ENCODE measurements at places on chromosomes 13 and 19. TPM values are rescaled to one million over a fixed set of nuclear protein-coding genes. Genes with fewer than 3 reads are reported as not detected.

Gene ARRDC5
- not detected for total RNA-seq

Gene ALG5
- total RNA-seq = 26.5 TPM

Gene CPT1C
- total RNA-seq = 54.4 TPM

Gene ZNF256
- 17.3 TPM for total RNA-seq

Gene RDH8
- not detected for total RNA-seq

Gene WASF3
- total RNA-seq = 46.4 TPM

Gene SMIM7
- total RNA-seq = 63.7 TPM

Gene TEKTIP1
- not detected for total RNA-seq

Gene B9D2
- total RNA-seq = 6.0 TPM

Gene POU2F2
- 5.5 TPM for total RNA-seq

Gene PSG3
- not detected for total RNA-seq

Gene PDCD5
- 47.1 TPM for total RNA-seq

Gene LGALS7B
- not detected for total RNA-seq

Data from diencephalon (tissue), 1 donor.